ENCODE measurements at places on chromosomes 12 and 14.

DNA sequence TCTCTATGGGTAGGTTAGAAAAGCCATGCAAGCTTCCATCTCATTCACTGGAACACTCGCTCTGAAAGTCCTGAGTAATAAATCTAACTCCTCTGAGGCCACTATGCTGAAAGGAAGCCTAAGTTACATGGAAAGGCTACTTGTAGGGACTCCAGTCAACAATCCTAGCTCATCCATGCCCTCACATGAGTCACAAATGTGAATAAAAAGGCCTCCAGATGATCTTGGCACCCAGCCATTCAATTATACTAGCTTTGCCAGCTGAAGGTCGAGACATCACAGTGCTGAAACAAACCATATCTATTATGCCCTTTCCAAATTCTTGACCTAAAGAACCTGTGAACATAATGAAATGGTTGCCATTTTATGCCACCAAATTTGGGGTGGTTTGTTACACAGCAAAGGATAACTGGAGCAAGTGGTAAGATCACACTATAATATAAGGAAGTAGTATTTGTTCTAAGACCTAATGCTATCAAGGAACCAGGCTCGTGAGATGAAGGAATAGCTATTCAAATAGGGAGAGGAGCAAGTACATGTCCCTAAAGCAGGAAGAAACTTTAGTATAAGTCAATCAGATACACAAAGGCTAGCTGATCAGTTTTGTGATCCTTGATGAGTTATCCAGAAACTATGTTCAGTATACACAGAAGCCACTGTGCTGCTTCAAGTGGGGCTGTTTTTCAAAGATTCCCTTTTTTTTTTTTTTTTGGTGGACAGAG lies 142.1 kb downstream of the MED13L start:
- DNase-seq: peak; percentile 58

GRCh38 chr14:68471964-68472508 lies 320.8 kb downstream of the ZFP36L1 start:
- no peak for DNase-seq

GRCh38 chr12:50569321-50569720 lies 64.5 kb downstream of the DIP2B start:
- no peak for DNase-seq

DNA sequence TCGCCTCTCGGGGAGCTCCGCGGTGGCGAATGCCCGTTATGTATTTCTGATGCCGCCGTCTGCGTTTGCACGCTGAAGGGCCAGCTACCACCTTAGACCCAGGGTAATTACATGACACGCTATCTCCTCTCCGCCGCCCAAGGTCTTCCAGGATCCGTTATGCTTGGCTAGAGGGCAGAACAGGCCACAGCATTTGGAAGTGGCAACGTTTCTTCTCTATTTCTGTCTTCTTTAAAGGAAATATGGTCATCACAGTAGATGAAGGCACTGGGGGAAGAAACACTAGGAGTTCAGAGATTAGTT lies 861 bp upstream of the MDGA2 start:
- DNase-seq: no peak

DNA sequence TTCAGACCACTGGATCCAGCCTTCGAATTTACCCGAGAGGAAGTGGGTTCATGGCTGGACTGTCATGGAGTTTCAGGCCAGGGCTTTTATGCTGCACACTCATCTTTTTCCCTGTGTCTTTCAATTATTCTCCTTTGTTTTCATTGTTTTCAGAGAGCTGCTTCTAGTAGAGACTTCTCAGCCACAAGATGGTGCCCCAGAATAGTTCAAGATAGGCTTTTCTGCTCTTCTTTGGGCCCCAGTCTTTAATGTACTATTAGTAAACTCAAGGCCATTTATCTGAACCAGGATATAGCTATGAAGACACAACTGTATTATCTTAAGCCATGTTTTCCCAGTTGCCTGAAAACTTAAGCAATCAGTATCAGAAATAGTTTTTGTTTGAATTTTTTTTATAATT lies 30.4 kb upstream of the PSMA6 start:
- no peak for DNase-seq

GRCh38 chr12:44157359-44157758 lies 321.5 kb downstream of the TMEM117 start:
- DNase-seq: no peak

- DNase-seq: no peak
Measured at GRCh38 chr14:61326146-61326545, 4.8 kb downstream of the PRKCH start.

DNA sequence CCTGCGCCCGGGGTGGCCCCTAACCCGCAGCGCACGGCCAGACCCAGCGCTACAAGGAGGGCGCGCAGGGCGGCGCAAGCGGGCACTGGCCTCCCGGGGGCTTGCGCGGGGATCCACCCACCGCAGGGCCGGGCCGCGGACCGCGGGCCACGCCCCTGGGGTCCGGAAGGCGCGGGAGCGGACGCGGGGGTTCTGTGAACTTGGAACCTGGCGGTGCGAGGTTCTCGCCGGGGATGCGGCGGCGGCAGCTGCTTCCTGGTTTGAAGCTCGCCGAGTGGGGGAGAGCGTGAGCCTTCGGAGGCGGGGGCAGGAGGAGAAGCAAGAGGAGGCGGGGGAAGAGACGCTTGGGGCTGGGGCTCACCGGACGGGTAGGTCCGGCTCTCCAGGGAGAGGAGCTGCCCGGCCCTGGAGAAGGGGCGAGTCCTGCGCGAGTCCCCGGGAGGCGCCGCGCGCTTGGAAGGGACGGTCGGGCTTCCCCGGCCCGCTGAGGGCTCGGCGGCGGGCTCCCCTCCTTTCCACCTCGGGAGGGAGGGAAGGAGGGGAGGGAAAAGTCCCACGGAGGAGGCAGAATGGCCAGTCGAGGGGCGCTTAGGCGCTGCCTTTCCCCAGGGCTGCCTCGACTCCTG lies at the start of gene PRKCH:
Gene PRKCH, plus strand, starts transcription at position 195 of the 626 bp plus-strand sequence. CDS start 523 bp downstream, outside the sequence.
- DNase-seq: peak; percentile 51

DNA sequence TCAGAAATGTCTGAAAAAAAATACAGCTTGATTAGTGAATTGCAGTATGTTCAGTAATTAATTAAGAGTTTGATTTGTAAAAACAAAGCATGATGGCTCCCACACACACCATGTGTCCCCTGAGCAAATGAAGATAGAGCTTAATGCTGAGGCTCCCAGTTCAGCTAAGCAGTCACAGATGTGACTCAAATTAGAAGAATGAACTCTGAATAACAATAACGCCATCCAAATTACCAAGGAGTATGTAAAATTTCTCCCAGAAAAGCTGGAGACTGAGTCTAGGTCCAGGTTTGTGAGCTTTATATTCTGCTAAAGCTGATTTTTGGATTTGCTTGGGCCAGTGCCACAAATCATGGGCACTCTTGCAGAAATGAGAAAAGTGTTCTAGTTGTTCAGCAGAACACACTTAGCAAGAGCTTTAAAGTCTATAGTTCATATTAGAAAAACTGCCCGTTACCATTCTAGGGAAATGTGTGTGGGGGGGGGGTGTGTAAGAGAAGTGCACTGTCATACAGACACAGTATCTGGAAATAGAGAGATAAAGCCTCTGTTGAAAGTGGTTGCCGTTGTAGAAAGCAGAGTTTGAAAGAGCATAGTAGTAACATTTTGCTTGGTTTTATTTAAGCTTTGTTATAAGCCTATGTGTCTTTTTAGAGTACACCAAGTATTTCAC lies 253.1 kb downstream of the BCAT1 start:
- DNase-seq: no peak

DNA sequence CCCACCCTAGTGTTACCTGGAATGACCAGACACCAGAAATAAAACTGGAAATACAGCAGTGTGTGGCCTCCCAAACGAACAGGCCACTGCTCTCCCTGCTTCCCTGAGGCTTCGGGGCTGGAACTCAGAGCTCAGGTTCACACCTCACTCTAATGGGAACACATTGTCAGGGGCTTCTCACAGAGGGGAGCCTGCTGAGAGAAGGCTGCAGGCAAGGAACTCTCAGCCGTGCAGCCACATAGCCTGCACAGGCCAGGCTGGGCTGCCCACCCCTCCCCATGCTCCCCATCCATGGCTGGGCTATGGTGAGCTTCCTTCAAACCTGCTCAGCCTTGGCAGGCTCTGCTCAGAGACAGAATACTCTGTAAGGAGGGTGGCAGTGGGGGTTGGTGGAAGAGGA lies 302.5 kb downstream of the EMP1 start:
- DNase-seq: no peak

- no peak for DNase-seq
Measured at GRCh38 chr12:125440399-125440798, 375.2 kb downstream of the AACS start.

Data from NCI-H510A treated with DMSO at 0.1 percent for 48 hours (cell line).